Fibroblast of skin of right biceps (primary cell): ENCODE measurements at places on chromosomes 3 and 15.

GRCh38 chr15:95626501-95627361 is 703.8 kb upstream of the NR2F2 start:
- peak; percentile 20 for DNase-seq

DNA sequence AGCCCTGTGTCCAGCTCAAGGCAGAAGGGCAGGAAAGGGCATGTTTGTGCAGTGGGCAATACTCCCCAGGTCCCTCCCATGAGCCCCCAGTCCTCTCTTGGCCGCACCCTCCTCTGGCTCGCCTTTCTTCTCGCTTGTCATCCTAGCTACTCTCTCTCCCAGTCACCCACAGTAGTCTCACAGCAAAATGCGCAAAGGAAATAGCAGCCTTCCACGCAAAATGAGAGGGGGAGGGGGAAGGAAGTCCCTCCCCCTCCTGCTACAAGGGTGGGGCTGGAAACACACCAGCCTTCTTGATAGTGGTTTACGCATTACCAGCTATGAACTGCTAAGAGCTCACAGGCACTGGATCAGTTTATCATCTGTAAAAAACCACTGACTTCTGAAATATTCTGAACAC is 83.8 kb downstream of the GADL1 start:
- no peak for DNase-seq

- DNase-seq = peak; percentile 65
These were observed 250.5 kb upstream of the RORA start for GRCh38 chr15:61479613-61480012.

DNA sequence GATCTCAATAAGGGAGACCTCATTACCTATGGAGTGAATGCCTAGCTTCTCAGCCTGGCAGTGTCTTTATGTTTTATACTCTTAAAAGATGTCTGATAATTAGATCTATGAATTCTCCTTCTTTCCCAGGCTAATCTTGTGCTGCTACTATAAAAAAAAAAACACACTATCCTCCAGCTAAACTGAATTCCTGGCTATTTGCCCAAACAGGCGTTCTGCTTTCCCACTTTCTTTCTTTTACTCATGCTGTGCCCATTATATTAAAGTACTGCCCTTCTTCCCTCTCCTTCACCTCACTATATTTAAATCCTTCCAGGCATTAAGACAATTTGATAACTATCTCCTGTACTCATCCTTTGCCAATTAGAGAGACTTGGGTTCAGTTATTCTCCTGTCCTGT is 1134.9 kb downstream of the ROBO2 start:
- DNase-seq = no peak

DNA sequence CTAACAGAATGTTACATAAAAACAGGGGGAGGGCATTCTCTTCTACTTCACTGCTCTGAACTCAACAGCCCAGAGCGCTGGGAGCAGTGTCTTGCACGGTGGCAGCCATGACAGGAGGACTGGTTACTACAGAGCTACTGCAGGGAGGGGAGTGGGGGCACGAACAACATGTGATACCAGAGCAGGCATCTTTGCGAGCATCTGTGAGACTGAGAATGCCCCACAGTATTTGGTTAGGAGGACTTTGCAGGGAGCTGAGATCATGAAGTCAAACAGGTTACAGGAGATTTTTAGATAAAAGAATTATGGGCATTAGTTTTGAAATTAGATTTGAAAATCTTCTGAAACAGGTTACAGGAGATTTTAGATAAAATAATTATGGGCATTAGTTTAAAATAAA is 58.8 kb upstream of the GOLGA8B start:
- no peak for DNase-seq

- DNase-seq = peak; percentile 98
These were observed 279.3 kb upstream of the RASGRP1 start for GRCh38 chr15:38843736-38844590.

- DNase-seq = peak; percentile 88
These were observed 202.6 kb downstream of the KLHL25 start for GRCh38 chr15:85592148-85592547.
